Fibroblast of skin of scalp (primary cell): ENCODE measurements at places on chromosomes 6 and 20.

DNA sequence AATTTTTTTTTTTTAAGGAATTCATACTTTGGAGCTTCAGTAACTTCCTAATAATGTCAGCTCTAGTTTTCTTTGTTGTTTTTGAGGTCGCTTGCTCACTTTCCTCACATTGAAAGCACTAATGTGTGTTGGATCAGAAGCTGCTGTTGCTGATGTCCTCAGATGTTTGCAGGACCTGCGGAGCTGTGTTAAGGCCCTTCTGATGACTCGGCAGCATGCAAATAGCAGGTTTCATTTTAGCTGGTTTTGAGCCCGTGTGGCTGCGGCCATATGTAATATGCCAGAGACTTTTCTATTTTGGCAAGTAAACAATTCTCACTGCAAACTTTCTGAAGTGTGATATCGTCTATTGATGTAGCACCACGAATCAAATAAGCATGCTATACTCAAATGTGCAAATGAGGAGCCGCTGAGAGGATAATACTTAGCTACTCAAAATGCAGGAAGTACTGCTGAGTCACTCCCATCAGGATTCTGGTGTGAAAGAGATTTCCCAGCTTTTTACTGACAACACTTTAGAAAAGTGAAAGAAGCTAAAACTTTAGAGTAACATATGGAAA, 187.8 kb downstream of the SASH1 start:
- DNase-seq = peak; percentile 96

DNA sequence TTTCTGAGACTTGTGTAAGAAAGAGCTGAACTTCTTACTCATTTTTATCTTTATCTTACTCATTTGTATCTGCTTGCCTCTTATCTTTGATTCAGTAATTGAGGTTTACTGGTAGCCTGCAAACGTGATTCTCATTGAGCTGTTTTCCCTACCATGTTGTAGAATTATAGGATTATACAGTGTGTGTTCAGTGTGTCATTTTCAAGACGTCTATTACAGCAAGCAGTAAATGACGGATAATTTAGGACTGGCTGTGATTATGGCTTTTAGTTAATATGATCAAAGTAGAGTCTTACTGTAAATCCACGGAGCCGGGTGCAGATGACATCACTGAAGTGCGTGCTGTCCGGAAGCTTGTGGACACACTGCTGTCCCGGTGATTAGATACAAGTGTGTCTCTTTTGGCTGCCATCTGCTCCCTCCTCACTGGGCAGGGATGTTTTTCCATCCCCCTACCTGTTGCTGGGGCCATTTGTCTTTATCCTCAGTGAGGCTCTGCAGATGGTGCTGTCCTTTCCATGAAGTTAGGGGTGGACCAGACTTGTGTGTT, 6.0 kb downstream of the NELFCD start:
- no peak for DNase-seq

DNA sequence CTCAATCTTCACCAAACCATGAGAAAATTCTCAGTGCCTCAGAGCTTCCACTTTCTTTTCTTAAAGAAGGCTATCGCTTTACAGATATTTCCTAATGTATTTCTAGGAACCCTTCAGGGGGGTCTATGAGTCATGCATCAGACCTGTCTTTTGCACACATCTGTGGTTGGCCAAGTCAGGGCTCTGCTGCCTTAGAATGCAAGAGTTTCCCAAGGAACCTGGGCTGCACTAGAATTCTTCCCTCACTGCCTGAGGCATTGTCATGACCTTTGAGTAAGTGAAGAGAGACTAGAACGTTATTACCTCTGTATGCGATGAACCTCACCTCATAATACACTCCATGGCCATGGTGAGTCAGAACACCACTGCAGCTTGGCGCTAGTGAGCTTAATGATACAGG, 365.0 kb upstream of the ID4 start:
- peak; percentile 95 for DNase-seq

DNA sequence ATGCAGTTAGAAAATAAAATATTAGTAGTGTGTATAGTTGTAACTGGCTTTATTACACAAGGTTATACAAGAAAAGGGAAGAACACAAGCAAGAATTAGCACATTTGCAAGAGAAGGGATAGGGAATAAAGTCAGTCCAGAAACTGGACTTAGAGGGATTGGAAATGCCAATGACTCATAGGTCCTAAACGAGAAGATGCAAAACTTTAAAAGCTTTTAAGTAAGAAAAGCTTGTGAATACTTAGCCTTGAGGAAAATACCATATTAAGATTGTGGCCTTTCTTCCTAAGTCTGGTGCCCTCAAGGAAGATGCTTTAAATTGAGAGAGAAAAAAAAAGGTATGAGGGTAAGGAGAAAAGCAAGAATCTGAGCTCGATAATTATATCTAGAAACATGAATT, 102.3 kb upstream of the MCHR2 start:
- DNase-seq = no peak

DNA sequence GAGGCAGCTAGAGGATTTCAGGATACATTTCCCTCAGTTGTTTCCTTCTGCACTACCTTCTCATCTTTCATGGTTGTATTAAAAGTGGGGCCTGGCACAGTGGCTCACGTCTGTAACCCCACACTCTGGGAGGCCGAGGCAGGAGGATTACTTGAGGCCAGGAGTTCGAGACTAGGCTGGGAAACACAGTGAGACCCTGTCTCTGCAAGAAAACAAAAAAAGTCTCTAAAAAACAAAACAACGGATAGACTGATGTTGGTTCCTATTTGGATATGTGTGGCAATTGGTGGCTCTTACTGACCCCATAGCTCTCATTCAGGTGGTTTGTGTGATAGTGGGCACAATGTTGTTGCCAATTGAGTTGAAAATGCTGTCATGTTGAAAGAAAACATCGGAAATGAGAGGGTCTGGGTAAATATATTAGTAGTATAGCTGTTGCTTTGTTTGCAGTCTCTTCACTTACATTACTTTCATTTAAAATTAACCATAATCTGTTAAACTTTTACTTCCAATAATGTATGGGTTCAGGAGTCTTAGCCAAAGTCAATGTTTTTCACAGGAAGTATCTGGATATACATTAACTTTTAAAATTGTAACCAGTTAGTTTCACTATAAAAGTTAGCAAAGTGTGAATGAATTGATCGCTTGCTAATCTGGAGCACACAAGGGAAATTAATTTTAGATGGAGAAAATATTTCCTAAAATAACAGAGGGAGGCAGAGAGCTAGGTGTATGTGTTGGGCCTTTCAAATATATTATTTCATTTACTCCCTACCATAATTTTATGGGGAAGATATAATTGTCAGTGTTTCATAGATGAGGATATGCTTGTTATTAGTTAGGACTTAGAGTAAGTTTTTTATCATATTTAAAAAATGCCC, 31.1 kb downstream of the UTRN start:
- DNase-seq = no peak

- DNase-seq = no peak
Measured at GRCh38 chr6:4670824-4671409, 105.3 kb upstream of the CDYL start.

- peak; percentile 79 for DNase-seq
Measured at GRCh38 chr6:19757036-19757435, 80.1 kb upstream of the ID4 start.

- DNase-seq = no peak
Measured at GRCh38 chr6:42938987-42939809, 9.9 kb downstream of the CNPY3 start.

GRCh38 chr6:156890627-156891314, 113.6 kb downstream of the ARID1B start:
- no peak for DNase-seq

DNA sequence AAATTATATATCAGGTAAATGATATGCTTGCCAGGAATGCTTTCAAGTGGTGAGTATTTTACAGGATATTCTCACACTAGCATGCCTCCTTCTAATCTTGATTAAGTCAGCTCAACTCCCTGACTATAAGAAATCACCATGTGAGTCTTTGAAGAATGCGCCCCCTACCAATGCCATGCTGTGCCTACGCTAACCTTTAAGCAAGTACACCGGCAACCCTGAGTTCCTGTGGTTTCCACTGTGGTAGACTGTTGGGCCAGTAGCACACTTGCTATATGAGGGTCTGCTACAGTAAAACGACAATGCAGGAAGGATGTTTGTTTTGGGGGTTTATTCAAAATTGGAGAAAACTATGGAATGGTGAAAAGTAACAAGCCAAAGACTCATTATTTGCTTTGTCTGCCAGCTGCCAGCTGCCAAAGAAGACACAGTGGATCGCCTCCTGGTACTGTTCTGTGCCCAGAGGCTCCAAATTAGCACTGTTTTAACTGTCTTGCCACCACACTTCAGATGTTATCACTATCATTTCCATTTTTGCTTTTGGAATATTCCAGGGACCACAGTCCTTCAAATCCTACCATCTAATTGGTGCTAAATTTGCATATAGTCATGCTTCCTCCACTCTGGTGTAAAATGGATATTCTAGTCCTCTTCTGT, 333.5 kb downstream of the RNGTT start:
- peak; percentile 6 for DNase-seq

- DNase-seq = peak; percentile 94
Measured at GRCh38 chr6:151276112-151276740, 36.5 kb downstream of the AKAP12 start.

DNA sequence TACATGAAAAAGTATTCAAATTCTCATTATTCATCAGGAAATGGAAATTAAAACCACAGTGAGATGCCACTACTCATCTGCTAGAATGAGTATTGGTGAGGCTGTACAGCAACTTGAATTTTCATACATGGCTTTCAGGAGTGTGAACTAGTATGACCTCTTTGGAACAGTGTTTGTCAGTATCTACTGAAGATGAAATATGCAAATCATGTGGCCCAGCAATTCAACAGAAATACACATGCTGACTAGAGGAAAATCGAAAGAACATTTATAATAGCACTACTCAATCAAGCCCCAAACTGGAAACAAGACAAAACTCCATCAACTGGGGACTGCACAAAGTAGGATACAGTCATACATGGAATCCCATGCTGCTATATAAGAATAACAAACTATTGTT, 102.2 kb downstream of the DCDC2 start:
- no peak for DNase-seq

DNA sequence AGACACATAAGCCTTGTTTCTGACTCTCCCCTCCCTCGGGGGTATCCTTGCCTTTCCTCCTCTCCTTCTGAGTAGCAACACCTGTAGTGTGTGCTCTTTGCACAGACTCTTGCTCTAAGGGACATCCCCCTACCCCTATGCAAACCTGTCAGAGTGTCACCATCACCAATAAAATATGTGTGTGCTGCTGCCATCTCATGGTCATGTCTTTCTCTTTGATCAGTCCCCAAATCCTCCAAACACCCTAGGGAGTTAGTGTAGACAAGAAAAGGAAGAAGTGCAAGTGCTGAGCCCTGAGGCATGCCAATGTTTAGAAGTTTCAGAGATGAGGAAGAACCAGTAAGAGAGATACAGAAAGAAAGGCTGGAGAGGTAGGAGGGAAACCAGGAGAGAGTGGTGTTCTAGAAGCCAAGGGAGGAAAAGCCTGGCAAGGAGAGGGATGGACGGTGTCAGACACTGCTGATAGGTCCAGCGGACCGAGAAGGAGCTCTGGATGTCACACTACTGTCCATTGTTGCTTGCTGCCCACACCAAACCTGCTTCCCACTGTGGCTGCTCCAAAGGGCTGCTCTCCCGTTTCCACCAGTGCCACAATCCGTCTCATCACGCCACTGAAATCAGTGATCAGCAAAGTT, 16.4 kb downstream of the TRMT6 start:
- no peak for DNase-seq

GRCh38 chr6:14922706-14923460, 323.0 kb upstream of the JARID2 start:
- no peak for DNase-seq

DNA sequence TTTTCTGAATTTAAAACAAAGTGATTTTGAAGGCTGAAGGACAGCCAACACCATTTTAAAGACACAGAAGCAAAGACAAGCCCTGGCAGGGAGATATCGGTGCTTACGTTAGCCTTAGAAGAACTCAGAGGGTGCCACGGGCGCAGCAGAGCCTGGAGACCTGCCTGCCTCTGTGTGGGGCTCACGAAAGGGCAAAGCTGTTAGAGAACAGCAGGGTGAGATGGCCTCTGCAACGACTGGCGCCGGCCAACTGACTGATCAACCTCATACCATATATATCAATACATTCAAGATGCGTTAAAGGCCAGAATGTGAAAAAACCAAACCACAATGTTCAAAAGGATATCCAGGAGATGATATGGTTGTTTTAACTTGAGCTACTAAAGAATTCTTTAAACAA, 151.0 kb upstream of the RPS6KA2 start:
- no peak for DNase-seq

- no peak for DNase-seq
Measured at GRCh38 chr20:32762754-32763201, 593 bp downstream of the DNMT3B start.

GRCh38 chr20:63937596-63937995, 18.6 kb downstream of the UCKL1 start:
- no peak for DNase-seq

- DNase-seq = no peak
Measured at GRCh38 chr6:38542031-38542430, 97.7 kb downstream of the BTBD9 start.

DNA sequence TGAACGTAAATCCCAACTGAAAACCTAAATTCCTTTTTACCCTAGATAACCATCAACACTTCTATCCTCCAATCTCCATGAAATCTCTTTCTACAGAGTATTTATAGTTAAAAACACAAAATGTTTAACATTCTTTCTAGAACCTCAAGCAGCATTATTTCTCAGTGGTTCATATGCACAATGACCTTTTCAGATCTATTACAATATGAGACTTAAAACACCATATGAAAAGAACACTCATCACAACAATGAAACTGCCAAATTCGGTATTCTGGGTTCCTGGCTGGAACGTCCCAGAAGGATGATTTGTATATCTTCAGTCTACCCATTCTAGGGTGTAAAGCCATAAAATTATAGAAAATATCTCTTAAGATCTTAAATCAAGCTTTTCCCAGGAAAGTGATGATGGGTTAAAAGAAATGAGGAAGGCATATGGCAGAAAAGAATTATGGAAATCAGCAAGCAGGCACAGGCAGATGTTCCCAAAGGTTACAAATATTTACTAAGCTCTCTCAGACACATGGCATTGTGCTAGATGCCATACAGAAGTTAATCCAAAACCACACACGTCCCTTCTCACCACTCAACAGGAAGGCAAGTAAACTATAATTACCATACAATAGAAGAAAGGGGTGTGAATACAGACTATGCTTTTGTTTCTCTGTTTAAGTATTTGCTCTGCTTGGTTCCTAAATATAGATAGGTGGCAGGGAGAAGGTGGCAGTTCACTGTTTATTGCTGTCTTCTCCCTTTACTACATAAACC, 118.0 kb downstream of the CHD6 start:
- peak; percentile 62 for DNase-seq

DNA sequence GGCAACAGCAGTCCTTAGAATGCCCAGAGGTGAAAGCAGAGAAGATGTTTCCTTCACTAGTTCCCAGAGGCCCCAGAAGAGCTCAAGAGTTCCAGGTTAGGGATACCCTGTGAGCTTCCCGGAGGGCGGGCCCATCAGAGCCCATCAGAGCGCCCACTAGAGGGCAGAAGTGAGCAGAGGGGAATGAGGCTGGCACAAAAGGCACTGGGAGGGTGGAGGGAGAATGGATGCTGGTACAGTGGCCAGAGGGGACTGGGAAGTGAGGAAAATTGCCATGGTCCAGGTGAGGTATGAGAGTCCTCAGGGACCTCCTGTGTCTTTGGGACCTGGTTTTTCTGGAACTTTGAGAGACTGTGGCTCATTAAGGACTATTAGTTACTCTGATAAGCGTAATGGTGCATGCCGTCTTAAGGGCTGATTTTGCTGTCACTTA, 57.3 kb downstream of the LINC00237 start:
- peak; percentile 2 for DNase-seq
